ENCODE measurements at places on chromosomes 6 and 20.

GRCh38 chr6:159151266-159151855 lies 17.8 kb upstream of the FNDC1 start:
- peak; percentile 55 for DNase-seq

- DNase-seq: no peak
Observed at GRCh38 chr20:58986968-58987517, 6.0 kb downstream of the NELFCD start.

DNA sequence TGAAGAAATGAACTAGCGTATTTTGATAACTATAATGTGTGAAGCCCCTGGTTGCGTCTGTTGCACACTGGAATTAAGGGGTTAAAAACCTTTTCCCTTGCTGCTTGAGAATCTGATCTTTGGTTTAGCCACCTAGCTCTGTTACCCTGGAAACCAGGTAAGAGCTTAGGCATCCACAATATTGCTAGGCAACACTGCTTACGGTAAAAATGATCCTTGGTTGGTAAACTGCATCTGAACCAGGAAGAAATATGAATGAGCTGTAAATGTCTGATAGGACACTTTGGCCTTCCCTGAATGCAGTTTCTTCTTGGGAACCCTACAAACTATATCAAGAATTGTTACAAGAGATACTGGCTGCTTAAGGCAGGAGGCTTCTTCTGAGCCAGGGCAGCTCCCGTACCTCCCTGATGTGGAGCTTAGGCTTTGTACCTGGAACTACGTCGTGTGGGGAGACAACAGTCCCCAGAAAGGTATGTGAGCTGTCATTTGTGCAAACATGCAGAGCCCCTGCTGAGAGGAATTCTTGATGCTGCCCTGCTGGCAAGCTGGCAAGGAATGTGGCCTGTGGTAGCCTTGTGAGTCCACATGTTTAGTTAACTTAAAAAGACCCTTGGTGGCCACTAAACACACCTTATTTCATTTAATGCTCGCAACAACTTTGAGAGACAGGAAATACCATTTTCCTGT lies 18.4 kb downstream of the UBE3D start:
- DNase-seq: no peak

DNA sequence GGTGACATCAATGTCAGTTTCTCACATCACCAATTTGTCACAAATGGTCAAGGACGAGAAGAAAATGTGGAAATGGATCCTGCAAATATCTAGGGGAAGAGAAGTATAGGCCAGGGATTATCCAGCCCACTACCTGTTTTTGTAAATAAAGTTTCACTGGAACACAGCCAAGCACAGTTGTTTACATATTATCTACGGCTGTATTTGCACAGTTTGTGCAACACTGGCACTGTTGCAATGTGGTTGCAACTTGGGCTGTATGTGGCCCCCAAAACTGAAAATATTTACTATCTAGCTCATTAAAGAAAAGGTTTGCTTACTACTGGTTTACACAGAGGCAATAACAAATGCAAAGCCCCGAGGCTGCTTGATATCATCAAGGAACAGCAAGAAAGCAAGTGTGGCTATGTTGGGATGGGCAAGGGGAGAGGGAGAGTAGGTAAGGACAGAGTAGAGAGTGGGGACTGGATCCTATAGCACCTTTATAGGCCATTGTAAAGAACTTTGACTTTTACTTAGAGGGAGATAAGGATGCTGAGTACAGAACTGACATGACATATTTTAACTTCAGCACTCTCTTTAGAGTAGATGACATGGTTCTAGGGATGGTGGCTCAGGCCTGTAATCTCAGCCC lies 11.8 kb upstream of the STXBP5 start:
- DNase-seq: no peak

DNA sequence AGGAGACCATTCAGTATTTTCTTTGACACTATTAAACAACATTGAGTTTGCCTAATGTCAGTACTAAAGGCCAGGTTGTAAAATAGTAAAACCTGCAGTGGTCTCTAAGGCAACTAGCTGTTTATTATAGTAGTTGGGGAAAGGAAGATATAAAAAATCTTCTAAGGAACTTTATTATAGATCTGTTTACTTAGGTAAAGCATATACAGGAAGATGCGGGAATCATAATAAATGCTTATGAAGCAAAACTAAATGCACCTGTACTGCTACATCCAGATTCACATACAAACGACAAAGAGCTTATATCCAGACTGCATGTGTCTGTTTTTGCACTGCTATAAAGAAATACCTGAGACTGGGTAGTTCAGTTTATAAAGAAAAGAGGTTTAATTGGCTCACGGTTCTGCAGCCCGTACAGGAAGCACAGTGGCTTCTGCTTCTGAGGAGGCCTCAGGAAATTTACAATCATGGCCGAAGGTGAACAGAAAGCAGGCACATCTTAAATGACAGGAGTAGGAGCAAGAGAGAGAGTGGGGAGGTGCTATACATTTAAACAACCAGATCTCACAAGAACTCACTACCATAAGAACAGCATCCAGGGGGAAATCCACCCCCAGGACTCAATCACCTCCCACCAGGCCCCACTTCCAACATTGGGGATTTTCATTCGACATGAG lies 8.7 kb upstream of the TRIM39 start:
- DNase-seq: no peak

GRCh38 chr20:4962241-4962855 lies 39.0 kb downstream of the SLC23A2 start:
- no peak for DNase-seq

DNA sequence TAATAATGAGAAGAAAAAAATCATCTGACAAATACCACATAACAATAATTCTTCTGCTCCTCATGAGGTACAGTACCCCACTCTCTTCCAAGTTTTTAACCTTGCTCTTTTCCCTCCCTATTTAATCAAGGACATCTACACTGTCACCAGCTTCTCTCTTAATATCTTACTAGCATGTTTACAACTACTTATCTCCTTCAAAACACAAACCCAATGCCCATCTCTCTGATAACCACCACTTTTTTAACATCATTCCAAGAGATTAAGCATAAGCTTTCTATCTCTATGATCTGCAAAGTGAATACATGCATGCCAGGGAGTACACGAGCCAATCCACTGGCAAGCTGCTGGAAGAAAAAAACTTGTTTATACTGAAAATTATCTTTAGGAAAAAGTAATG lies 10.3 kb downstream of the CEP85L start:
- no peak for DNase-seq

GRCh38 chr6:156955494-156956183 lies 178.5 kb downstream of the ARID1B start:
- no peak for DNase-seq

DNA sequence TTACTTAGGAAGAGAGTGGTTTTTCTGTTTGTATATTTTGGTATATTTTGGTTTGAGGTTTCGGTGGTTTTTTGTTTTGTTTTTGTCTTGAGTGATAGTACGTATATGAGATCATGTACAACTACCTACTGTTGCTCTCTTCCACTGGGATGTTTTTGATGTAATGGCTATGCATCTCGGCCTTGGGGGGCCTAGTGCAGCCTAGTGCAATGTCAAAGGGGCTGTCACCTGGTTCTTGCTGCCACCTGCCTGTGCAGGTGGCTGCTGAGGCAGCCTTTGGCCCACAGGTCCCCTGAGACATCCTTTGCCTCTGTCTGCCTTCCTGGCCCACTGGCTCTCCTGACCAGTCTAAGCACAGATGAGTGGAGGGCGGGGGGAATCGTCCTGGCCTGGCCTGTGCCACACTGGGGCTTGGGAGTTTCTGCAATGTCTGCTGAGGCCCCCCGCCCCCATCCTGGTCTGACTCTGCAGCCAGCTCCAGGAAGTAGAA lies 546.6 kb downstream of the CD83 start:
- no peak for DNase-seq

DNA sequence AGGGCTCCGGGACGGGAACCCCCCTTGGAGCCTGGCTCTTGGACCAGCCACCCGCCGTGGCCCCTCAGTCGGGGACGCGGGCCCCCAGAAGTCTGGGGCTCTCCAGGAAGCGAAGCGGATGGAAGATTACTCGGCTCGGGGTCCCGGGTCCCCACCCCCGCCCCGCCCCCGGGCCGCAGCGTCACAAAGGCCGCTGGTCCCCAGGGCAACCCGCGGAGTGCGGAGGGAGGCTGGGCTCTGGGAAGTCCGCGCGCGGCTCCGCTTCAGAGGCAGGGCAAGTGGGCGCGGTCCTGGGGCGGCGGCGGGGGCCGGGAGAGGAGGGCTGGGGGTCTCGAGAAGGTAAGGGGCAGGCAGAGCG lies at the start of gene FNDC11:
TSS of gene FNDC11 (plus strand) at position 227 of the 358 bp plus-strand sequence. CDS start 1,505 bp downstream, outside the sequence.
- no peak for DNase-seq

DNA sequence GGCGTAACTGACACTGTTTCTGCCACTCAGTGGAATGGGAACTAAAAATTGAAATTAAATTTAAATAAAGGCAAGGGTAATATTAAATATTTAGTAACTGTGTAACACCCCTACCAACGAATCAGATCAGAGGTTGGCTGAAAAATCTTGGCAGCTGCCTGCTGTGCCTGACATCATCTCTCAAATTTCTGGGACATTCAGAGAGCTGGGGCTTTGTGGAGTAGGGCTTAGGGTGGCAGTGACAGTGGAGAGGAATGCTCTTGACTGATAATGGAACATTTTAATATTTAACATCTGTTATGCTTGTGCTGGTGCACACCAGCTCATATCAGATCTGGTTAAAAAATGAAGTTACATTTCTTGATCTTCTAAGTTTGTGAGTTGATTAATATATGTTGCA lies 62.2 kb downstream of the RFPL4B start:
- DNase-seq: no peak

- DNase-seq: peak; percentile 79
Observed at GRCh38 chr20:57092112-57092899, 174.1 kb downstream of the BMP7 start.

- no peak for DNase-seq
Observed at GRCh38 chr6:42013134-42013516, 37.2 kb upstream of the TAF8 start.

GRCh38 chr20:61447952-61448351 lies 195.9 kb downstream of the CDH4 start:
- no peak for DNase-seq

- DNase-seq: no peak
Observed at GRCh38 chr6:15989397-15989796, 139.5 kb upstream of the MYLIP start.

DNA sequence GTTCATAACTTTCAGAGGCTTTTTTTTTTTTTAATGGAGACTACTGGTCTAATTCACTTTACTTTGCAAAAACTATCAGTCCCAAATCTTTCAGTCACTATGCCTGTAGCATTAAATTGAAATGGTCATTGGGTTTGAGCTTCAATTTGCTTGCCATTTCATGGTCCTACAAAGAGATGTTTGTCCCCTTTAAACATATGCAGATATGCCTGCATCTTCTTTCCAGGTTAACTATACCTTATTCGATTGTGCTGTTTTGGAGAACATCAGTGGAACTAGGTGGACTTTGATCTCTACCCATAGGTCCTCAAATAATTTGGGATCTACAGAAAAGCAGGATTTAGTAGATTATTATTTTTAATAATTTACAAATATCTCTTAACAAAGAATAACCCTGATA lies 4.6 kb downstream of the POU3F2 start:
- peak; percentile 37 for DNase-seq

DNA sequence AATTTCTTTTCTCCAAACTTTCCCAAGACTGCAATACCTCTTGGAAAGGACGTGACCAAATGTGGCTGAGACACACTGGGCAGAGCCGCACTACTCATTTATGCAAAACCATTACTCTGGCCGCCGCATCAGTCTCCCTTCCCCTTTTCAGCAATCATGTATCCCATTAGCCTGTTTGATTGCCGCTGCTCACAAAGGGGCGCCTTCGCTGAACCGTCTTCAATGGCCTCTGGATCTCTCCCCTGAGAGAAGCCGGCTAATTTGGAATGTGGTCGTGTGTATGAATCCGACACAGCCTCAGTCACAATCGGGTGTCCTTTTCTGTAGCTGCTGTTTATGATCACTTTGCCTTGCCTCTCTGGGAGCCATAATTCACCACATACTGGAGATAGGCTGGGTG lies 361.1 kb downstream of the ZFAND3 start:
- no peak for DNase-seq

DNA sequence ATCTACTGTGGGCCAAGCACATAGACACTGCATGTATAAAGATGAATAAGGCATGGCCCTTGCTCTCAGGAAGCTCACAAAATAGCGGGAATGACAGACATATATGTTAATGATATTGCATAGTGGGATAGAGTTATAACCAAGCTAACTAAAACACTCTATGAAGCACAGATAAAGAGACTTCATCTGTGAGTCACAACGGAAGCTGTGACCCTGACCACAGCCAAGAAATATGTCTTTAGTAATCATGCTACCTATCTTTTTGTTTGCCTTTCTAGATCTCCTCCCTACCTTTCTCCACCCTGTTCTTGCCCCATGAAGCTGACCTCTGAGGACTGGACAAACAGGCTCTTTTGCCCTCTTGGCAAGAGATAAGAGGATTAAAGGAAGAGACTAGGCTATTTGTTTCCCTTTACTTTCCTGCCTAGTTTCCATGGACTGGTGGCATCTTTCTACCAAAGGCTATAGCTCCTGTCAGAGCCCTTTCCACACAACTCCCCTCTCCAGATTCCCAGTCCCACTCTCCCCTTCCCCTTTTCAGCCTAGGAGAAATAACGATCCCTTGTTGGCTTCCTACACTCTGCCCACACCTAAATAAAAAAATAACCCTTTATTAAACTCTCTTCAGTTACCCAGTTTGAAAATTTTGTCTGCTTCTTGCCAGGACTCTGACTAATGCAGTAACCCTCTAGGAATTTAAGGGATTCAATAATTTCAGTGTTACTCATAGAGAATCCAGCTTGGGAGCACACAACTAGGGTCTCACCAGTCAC lies 504.9 kb upstream of the MARCKS start:
- no peak for DNase-seq

DNA sequence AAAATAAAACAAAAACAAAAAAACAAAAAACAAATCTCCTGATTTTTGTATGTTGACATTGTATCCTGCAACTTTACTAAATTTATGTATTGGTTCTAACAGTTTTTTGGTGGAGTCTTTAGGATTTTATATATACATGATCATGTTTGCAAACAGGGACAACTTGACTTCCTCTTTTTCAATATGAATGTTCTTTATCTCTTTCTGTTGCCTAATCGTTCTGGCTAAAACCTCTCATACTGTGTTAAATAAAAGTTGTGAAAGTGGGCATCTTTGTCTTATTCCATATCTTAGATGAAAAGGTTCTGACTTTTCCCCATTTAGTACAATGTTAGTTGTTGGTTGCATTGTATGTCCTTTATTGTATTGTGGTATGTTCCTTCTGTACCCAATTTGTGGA lies 261.7 kb upstream of the NOX3 start:
- no peak for DNase-seq

GRCh38 chr20:21529863-21530262 lies 16.0 kb upstream of the NKX2-2 start:
- DNase-seq: peak; percentile 77

- no peak for DNase-seq
Observed at GRCh38 chr20:64247307-64247618, 8.3 kb upstream of the PCMTD2 start.

Measured in pons (tissue), 1 donor.